ENCODE measurements at places on chromosomes 2 and 18.

DNA sequence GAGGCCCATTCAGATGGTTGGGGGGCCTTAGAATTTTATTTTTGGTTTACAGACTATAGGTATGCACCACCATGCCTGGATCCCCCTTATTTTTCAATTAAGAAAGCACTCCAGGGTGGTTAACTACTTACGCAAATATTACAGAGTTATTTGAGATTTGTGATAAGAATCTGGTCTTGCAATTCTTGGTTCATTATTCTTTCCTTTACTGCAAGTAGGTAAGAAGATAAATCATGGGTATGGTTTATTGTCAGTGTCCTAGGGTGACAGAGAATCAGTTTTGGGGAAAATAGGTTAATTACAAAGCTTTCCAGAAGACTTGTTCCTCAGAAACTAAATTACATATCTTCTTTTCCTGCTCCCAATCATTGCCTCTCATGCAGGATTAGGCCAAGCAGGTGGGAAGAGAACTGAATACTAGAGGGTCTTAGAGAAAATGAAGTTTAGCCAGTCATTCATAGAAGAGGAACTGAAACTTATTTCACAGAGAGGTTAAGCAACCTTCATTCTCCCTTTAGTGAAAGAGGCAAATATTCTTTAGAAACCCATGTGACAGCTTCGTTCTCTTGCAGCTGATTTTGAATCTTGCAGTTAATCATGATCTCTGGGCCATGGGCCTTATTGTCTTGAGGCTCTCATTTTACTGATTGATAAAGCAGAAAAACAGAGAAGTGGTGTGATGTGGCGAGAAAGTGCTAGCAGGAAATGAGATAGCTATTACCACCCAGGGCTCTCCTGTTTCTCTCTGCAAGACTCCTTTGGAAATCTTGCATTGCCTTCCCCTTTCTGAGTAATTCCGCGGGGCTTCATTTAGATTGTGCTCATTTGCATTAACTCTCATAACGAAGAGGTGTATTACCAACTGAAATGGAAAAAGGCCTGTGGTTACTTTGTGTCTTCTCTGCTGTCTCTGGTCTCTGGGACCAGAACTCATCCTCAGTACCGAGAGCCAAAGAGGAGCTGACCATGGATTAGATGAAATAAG is 44.8 kb upstream of the ARHGAP25 start:
- peak; percentile 85 for DNase-seq
- H3K36me3 ChIP-seq = no peaks in the 10 kb centered on the region
- H3K27me3 ChIP-seq = no peaks in the 10 kb centered on the region
- peak overlapping the region; percentile 74 for H3K27ac ChIP-seq
- H3K4me1 ChIP-seq = peaks cover 31% of the 10 kb centered on the region

DNA sequence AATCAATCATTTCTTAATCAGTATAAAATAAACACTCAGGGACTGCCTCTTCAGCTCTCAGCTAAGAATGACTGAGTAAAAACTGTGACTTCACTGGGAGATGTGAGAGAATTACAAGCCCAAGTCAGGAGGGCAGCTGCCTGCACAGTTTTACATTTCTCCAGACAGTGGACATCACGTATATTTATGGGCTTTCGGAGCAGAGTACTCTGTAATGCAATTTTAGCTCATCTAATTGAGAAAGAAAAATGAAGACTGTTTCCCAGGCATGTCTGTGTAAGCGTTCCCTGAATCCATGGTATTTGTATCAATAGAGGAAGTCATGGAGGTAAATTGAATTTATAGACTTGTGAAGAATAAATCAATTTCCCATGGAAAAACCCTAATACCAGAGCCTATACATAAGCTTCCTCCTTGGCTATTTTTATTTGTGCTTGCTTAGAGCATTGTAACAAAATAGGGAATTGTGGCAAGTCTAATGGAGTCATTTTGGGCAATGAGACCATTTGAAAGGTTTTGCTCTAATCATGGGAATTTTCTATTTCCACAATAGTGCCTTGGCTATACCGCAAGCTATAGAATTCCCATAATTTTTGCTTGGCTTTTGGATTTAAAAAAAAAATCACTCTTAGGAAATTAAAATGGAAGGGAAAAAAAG is 87.2 kb downstream of the SLC5A7 start:
- H3K36me3 ChIP-seq = no peaks in the 10 kb centered on the region
- no peaks in the 10 kb centered on the region for H3K27me3 ChIP-seq
- no peak overlapping the region for H3K27ac ChIP-seq
- no peaks in the 10 kb centered on the region for H3K4me1 ChIP-seq
- H3K4me3 ChIP-seq = no peak overlapping the region
- DNase-seq = no peak

DNA sequence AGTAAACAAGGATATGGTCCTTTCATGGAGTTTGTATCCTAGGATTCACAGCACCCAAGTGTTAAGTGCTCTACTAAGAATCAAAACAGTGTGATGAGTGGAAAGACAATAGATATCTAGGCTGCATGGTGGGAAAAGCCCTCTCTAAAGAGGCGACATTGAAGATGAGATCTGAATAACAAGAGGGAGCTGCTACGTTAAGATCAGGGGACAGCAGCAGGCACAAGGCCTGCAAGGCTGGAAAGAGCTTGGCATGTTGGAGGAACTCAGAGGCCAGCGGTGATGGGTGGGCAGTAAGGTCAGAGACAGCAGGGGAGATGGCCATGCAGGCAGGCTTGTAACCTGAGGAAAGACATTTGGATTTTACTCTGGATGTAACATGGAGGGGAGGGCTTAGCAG is 177.5 kb downstream of the GFPT1 start:
- no peak for DNase-seq
- peaks cover 3% of the 10 kb centered on the region for H3K27me3 ChIP-seq
- no peaks in the 10 kb centered on the region for H3K36me3 ChIP-seq
- H3K4me1 ChIP-seq = no peaks in the 10 kb centered on the region

DNA sequence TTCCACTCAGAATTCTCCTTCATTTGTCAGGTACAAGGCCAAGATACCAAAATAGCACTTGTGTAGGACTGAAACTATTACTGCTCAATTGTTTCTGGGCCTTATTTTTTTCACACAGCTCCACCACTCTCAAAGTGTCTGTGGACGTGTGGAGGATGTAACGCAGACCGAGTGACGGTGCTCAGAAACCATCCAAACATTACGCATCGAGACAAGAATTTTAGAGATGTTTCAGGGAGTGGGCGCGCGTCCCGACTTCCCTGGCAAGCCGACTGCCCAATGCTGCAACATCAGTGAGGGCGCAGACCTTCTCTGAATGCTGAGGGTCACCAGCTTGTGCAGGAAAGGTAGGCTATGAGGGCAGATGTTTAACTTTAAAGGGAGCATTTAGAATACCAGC is 108.4 kb downstream of the GATA6 start:
- no peak overlapping the region for H3K4me3 ChIP-seq
- no peaks in the 10 kb centered on the region for H3K4me1 ChIP-seq
- H3K27ac ChIP-seq = no peak overlapping the region
- DNase-seq = no peak

DNA sequence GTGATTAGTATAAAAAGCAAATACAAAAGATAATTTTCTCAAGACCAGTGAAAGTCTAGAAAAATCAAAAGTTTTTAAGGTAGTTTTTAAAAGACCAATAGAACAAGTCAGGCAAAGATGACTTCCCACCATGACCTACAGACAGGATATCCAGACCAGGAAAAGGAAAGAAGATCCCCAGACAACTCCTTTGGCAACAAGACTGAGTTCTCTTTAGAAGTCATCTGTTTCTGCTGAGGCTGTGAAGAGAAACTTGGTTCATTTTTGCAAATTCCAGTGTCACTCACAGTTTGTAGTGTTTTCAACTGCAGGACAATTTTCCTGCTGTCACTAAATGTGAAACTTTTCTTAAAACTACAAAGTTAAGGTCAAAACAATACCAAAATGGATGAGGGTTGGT is 240.9 kb upstream of the SIX2 start:
- no peak overlapping the region for H3K27ac ChIP-seq
- H3K27me3 ChIP-seq = no peaks in the 10 kb centered on the region
- no peaks in the 10 kb centered on the region for H3K36me3 ChIP-seq

DNA sequence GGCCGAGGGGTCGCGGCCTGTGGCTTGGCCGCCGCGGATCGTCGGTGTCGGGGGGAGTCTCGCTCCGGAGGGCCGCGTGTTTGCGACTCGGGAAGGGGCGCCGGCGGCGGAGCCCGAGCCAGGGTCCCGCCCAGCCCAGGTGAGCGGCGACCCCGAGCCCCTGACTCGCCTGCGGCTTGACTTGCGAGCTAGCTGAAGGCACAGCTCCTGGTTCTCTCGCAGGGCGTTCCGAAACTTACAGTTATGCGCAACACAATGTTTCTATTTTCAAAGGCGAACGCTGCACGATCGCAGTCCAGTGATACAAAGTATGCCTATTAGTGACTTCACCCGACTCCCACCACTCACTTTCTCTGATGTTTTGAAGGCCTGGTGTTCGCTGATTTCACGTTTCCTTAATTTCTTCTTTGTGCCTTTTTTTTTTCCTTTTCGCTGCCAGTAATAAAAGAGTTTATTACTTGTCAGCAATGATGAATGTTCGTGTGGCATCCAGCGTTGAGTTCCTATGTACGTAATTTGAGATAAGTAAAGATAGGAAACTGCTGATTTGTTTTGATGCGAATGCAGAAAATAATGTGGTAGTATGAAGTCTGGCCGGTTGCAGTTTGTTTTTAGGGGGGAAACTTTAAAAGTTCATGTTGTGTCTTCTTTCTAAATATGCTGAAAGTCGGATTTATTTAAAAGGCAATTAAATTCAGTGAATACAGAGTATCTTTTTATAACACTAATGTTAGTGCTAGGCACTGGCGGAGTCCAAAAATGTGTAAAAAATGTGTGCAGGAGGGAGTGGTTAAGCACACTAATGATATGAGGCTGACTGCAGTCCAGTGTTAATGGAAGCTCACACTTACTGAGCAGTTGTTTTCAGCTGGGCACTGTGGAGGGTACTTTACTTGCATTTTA is 706 bp downstream of the UBXN2A start:
- DNase-seq = peak; percentile 51
- peak overlapping the region; percentile 87 for H3K27ac ChIP-seq
- no peaks in the 10 kb centered on the region for H3K36me3 ChIP-seq
- no peaks in the 10 kb centered on the region for H3K27me3 ChIP-seq
- peak overlapping the region; percentile 96 for H3K4me3 ChIP-seq

DNA sequence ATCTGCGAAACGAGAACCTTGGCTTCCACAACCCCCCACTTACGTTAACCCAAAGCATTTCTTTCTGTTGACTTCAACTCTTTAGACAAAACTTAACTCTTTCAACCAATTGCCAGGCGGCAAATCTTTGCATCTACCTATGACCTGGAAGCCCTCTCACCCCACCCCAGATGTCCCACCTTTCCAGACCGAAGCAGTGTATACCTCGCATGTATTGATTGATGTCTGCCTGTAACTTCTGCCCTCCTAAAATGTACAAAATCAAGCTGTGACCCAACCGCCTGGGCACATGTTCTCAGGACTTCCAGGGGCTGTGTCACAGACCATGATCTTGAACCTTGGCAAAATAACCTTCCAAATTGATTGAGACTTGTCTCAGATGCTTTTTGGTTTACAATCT is 12.3 kb downstream of the AQP12B start:
- H3K27ac ChIP-seq = no peak overlapping the region
- H3K4me1 ChIP-seq = no peaks in the 10 kb centered on the region
- H3K4me3 ChIP-seq = no peak overlapping the region
- DNase-seq = no peak
- no peaks in the 10 kb centered on the region for H3K27me3 ChIP-seq

DNA sequence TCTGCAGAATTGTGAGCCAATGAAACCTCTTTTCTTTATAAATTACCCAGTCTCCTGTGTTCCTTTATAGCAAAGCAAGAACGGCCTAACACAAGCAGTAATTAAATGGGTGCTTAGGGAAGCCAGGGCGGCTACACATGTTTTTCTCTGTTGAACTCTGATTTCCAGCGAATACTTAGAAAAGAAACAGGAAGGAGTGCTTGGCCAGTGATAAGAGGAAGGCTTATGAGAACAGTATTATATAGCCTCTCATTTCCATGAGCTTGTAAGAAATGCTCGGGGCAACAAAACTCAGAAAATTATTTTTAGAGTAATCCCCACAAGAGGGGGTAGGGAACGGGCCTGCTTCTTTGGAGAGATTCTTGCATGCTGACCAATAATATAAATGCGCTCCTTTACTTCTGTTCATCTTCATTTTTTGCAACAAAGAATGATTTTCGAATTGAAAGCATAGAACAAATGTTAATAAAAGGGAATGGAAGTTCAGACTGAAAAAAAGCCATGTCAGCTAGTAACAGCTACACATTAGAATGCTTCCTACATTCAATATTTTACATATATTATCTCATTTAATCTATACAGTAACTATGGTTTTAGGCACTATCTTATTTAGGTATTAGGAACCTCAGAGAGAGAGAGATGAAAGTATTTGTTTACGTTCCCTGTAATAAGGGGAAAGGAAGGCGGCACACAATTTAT is 49.7 kb upstream of the CCDC85A start:
- no peaks in the 10 kb centered on the region for H3K27me3 ChIP-seq
- H3K27ac ChIP-seq = no peak overlapping the region
- no peak overlapping the region for H3K4me3 ChIP-seq

DNA sequence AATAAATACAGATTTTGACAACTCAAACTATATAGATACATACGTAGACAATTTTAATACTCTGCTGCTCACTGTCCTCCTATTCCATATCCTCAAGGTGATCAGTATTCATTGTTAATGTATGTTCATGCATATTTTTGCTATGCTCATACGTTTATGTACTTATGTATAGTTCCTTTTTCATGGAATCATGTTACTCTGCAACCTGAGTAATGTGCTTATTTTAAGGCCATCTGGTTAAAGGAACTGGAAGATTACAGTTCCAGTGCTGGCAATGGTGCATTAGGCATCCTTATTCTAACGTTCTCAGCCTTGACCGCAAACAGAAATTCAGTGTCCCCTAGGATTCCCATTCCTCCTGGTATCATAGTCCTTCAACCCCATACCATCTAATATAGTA is 385.0 kb upstream of the TNP1 start:
- peaks cover 16% of the 10 kb centered on the region for H3K4me1 ChIP-seq
- H3K27ac ChIP-seq = no peak overlapping the region

- peak overlapping the region; percentile 48 for H3K27ac ChIP-seq
- peak; percentile 91 for DNase-seq
- H3K36me3 ChIP-seq = no peaks in the 10 kb centered on the region
- H3K4me1 ChIP-seq = peaks cover 19% of the 10 kb centered on the region
These were observed 856.4 kb downstream of the RNF144A start for GRCh38 chr2:7773362-7774360.

- H3K36me3 ChIP-seq = no peaks in the 10 kb centered on the region
- no peak for DNase-seq
These were observed 354.2 kb downstream of the EN1 start for GRCh38 chr2:118493213-118493612.

DNA sequence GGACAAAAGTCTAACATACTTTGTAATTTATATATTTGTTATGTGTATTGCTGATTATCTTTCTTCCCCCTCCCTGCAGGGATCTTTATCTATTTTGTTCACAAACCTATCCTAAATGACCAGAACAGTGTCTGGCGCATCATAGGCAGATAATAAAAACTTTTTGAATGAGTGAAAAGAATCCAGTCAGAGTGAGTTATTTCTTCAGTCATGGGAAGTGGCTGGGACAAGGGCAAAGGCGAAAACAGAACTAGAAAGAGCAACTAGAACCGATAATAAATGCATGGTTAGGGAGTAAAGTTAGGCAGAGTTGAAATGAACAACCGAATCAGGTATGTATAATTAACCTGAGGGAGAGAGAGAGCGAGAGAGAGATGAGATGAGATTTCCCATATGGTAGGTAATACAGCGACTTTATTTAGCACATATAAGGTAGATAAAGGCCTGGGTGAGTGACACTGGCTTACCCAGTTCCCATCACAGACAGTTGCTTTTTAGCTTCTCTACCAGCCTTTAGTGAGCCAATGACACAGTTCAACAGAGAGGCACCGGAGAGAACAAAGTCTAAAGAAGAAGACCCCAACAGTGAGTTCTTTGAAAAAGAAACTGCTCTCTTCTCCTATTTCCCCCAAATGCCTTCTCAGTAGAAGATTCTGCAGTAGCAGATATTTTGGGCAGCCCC is 59.1 kb upstream of the EML4 start:
- no peaks in the 10 kb centered on the region for H3K27me3 ChIP-seq
- peaks cover 30% of the 10 kb centered on the region for H3K4me1 ChIP-seq
